ENCODE measurements at places on chromosomes 11 and 22. TPM values are rescaled to one million over a fixed set of nuclear protein-coding genes. Genes with fewer than 3 reads are reported as not detected.
A peak's percentile ranks its signal among the peaks of the same experiment; 100 is the strongest.

Gene FOLR1
- not detected for total RNA-seq

GRCh38 chr22:47626428-47627390 is 864.3 kb downstream of the TBC1D22A start:
- no peaks in the 10 kb centered on the region for H3K27me3 ChIP-seq
- peak overlapping the region; percentile 28 for H3K27ac ChIP-seq
- no peaks in the 10 kb centered on the region for H3K36me3 ChIP-seq
- H3K4me1 ChIP-seq, result no peaks in the 10 kb centered on the region
- H3K4me3 ChIP-seq, result no peak overlapping the region
- DNase-seq, result no peak

Gene KCNJ4
- not detected for total RNA-seq

- DNase-seq, result peak; percentile 11
- peaks cover 46% of the 10 kb centered on the region for H3K36me3 ChIP-seq
- H3K27ac ChIP-seq, result peak overlapping the region; percentile 84
- H3K4me3 ChIP-seq, result peak overlapping the region; percentile 5
Observed at GRCh38 chr11:35236667-35237003, 97.7 kb downstream of the CD44 start.

Gene FGF4
- total RNA-seq, result not detected

GRCh38 chr11:119787074-119787461 is 58.1 kb upstream of the NECTIN1 start:
- no peaks in the 10 kb centered on the region for H3K36me3 ChIP-seq
- H3K27me3 ChIP-seq, result no peaks in the 10 kb centered on the region
- H3K4me3 ChIP-seq, result no peak overlapping the region
- no peak overlapping the region for H3K27ac ChIP-seq
- no peak for DNase-seq

Gene SCN4B
- total RNA-seq, result not detected

Gene IRAG1
- total RNA-seq, result not detected

Gene OR8G1
- total RNA-seq, result not detected

DNA sequence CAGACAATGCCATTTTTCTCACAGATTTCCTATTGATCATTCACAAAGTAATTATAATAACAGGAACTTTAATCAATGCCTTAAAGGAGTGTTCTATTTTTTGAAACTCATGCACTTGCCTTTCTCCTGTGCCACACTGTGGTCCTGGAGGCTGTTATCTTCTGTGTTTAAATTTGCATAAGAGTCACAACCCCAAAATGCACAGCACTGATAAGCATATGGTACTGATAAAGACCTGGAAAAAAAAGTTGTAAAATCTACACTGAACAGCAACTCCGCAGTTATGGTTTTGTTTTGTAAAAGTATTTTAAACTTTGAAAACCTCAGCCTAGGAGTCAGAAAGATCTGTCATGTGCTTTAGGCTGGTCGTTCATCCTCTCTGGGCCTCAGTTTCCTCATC is 9.1 kb upstream of the CCDC34 start:
- H3K36me3 ChIP-seq, result no peaks in the 10 kb centered on the region
- no peak overlapping the region for H3K27ac ChIP-seq
- H3K4me3 ChIP-seq, result no peak overlapping the region
- no peak for DNase-seq
- no peaks in the 10 kb centered on the region for H3K4me1 ChIP-seq

GRCh38 chr22:23113847-23114720 is 27.7 kb downstream of the RSPH14 start:
- H3K4me1 ChIP-seq, result peaks cover 2% of the 10 kb centered on the region
- H3K27ac ChIP-seq, result no peak overlapping the region
- no peak for DNase-seq
- H3K4me3 ChIP-seq, result no peak overlapping the region
- H3K27me3 ChIP-seq, result no peaks in the 10 kb centered on the region

DNA sequence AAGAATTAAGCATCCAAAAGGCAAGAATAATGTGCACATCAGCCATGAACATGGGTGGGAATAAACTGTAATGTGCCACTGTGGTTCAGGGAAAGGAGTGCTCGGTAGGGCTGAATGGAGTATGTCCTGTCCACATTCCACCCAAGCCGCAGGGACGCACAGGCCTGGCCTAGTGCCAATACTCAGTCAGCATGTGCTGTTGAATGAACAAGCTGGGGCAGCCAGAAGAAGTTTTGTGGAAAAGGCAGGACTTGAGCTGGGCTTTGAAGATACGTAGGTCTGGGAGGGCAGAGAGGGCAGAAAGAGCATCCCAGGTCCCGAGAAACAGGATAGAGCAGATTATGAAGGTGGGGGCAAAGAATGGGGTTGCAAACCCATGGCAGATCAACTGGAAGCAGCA is 60.0 kb upstream of the PLET1 start:
- no peaks in the 10 kb centered on the region for H3K36me3 ChIP-seq
- no peak overlapping the region for H3K4me3 ChIP-seq
- peaks cover 15% of the 10 kb centered on the region for H3K4me1 ChIP-seq
- H3K27me3 ChIP-seq, result no peaks in the 10 kb centered on the region
- no peak for DNase-seq

DNA sequence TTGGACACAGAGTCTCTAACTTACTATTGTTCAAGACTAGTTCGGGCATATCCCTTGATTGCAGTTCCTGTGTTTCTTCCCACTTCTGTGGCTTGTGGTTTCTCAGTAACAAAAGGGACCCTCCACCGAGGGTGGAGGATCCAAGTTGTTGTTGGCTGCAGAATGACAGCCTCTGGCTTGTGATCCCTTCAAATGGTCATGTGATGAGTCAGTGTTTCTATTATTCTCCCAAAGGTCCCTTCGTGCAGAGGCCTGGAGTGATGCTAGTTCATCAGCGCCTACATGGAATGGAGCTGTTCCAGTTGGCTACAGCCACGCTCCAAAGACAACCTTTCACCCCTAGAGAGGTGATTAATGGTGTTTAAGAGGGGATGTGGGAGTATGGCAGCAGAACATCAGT is 2.6 kb upstream of the VWCE start:
- peaks cover 39% of the 10 kb centered on the region for H3K4me1 ChIP-seq
- peaks cover 8% of the 10 kb centered on the region for H3K27me3 ChIP-seq
- no peak overlapping the region for H3K27ac ChIP-seq
- H3K4me3 ChIP-seq, result no peak overlapping the region

Gene KDM4D
- 1.0 TPM for total RNA-seq

DNA sequence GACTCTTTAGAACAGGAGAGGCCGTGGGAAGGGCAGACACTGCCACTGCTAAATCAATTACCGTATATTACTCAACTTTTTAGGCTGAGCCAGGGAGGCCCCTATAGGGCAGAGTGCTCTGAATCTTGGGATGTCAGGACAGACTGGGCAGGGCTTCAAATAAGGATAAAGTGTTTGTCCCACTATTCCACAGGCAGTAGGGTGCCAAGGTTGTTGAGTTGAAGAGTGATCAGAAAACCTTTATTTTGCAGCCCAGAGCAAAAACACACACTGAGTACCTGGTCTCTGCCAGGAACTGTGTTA is 1.6 kb upstream of the B4GAT1 start:
- peaks cover 4% of the 10 kb centered on the region for H3K27me3 ChIP-seq
- no peak for DNase-seq
- peak overlapping the region; percentile 34 for H3K4me3 ChIP-seq
- H3K36me3 ChIP-seq, result peaks cover 5% of the 10 kb centered on the region

GRCh38 chr22:40330615-40331014 is 15.7 kb upstream of the ADSL start:
- H3K27me3 ChIP-seq, result no peaks in the 10 kb centered on the region
- DNase-seq, result no peak
- no peak overlapping the region for H3K4me3 ChIP-seq
- peaks cover 97% of the 10 kb centered on the region for H3K4me1 ChIP-seq
- no peak overlapping the region for H3K27ac ChIP-seq

DNA sequence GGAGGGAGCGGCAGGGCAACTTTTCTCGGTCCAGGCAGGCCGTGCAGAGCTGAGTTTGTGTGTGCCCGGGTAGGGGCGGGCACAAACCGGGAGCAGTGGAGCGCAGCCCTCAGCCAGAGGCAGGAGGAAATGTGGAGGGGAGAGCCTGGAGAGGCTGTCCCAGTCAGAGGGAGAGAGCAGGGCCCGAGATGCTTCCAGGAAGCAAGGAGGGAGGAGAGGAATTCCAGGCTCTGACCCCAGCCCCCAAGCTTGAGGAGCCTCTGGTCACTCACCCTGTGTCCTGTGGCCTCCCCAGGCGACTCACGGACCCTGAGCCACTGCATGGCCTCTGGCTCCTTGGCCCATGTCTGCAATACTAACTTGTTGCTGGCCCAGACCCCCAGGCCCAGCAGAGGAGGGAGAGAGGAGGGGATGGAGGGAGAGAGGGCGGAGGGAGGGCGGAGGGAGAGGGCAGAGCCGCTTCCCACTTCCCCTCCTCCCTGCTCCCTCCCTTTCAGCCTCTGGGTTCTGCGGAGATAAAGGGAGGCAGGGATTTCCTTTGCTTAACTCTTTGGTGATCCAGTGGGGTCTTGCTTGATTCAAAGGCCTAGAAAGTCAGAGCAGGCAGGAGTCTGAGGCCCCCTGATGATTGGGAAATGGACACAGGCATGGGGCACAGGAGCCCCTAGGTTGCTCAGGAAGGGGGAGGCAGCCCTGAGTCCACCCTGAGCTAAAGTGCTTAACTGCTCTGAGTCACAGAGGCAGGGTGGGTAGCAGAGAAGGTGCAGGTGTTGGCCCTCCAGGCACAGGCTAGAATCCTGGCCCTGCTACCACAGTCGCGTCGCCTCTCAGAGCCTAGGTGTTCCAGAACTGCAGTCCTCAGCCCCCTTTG is at the start of gene C1QTNF6:
TSS of gene C1QTNF6 (minus strand) at position 357 of the 871 bp plus-strand sequence. CDS start at position 323, 34 bp downstream.
- H3K4me1 ChIP-seq, result peaks cover 62% of the 10 kb centered on the region
- DNase-seq, result no peak
- H3K4me3 ChIP-seq, result peak within 1 kb of the TSS; percentile 34
- no peaks in the 10 kb centered on the region for H3K27me3 ChIP-seq
- peak within 1 kb of the TSS; percentile 31 for H3K27ac ChIP-seq

GRCh38 chr11:72239849-72240460 is 4.0 kb downstream of the PHOX2A start:
- no peak for DNase-seq
- peaks cover 25% of the 10 kb centered on the region for H3K4me1 ChIP-seq
- peaks cover 19% of the 10 kb centered on the region for H3K36me3 ChIP-seq
- peaks cover 41% of the 10 kb centered on the region for H3K27me3 ChIP-seq

DNA sequence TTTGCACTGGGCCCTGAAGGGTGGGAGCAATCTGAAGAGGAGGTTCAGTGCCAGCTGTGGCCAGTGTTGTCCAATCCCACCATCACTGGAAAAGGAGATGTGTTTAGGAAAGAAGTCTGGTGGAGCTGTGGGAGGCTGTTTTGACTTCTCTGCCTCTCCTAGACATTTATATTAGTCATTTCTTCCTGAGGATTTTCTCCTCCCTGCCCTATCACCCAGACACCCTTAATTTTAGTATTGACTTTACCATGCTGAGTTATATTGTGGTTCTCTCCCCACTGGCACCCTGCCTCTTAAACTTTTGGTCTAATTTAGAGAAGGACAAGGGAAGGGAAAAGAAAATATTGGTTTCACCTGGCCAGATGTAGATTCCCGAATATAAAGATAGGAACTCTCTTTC is 159.1 kb downstream of the WNT11 start:
- H3K36me3 ChIP-seq, result peaks cover 17% of the 10 kb centered on the region
- no peaks in the 10 kb centered on the region for H3K4me1 ChIP-seq
- H3K27me3 ChIP-seq, result no peaks in the 10 kb centered on the region
- no peak overlapping the region for H3K27ac ChIP-seq

DNA sequence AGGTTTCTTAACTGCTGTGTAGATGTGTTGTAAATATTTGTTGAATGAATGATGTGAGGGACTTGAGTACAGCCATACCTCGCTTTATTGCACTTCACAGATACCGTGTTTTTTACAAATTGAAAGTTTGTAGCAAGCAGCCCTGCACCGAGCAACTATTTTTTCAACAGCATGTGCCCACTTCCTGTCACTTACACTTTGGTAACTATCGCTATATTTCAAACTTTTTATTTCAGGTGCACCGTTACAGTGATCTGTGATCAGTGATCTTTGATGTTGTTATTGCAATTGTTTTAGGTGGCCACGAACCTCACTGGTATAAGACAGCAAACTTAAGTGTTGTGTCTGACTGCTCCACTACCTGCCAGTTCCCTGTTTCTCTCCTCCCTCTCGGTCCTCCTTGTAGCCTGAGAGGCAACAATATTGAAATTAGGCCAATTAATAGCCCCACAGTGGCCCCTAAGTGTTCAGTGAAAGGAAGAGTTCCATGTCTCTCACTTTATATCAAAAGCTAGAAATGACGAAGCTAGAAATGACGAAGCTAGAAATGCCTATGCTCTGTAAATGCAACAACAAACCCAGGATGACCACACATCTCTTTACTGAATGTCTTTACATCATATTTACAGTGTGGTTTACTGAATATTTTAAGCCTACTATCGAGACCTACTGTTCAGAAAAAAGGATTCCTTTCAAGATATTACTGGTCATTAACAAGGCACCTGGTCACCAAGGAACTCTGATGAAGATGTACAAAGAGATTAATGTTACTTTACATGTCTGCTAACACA is 1.0 kb downstream of the SFI1 start:
- peak overlapping the region; percentile 96 for H3K27ac ChIP-seq
- H3K27me3 ChIP-seq, result no peaks in the 10 kb centered on the region
- H3K36me3 ChIP-seq, result peaks cover 34% of the 10 kb centered on the region
- peak; percentile 36 for DNase-seq
- H3K4me3 ChIP-seq, result peak overlapping the region; percentile 92
- H3K4me1 ChIP-seq, result peaks cover 43% of the 10 kb centered on the region

DNA sequence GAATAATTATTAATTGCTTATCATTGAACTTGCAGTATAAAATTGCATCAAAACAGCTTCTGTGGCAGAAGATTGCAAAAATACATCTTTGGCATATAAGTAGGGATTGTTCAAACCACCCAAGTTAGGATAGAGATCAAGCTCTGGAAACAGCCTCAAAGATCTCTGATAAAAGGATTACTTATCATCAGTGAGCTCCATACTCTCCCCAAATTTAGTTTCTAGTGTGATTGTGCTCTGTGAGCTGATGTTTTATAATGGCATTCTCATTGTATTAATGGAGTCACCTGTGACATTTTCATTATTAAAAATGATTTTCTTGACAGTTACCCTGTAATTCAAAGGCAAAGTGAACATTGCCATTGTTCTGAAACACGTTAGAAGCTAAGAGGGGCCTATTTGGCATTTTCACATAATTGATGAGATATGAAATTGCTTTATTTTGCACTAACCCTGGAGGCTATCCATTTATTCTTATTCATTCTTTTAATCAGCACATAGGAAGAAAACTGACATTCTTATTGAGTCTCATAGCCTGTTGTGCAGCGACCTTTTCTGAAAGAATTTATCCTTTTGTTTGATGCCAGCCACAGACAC is 626.3 kb upstream of the ANO5 start:
- no peak overlapping the region for H3K4me3 ChIP-seq
- no peak overlapping the region for H3K27ac ChIP-seq
- H3K36me3 ChIP-seq, result no peaks in the 10 kb centered on the region
- DNase-seq, result no peak
- no peaks in the 10 kb centered on the region for H3K4me1 ChIP-seq
- H3K27me3 ChIP-seq, result no peaks in the 10 kb centered on the region

GRCh38 chr11:126332221-126332711 is 23.2 kb upstream of the ST3GAL4 start:
- DNase-seq, result no peak
- H3K36me3 ChIP-seq, result peaks cover 13% of the 10 kb centered on the region
- H3K4me3 ChIP-seq, result no peak overlapping the region

- no peaks in the 10 kb centered on the region for H3K27me3 ChIP-seq
- H3K36me3 ChIP-seq, result no peaks in the 10 kb centered on the region
- no peak for DNase-seq
- H3K27ac ChIP-seq, result no peak overlapping the region
- no peaks in the 10 kb centered on the region for H3K4me1 ChIP-seq
Observed at GRCh38 chr11:131717616-131718015, 347.2 kb downstream of the NTM start.

- peaks cover 67% of the 10 kb centered on the region for H3K4me1 ChIP-seq
- H3K4me3 ChIP-seq, result no peak overlapping the region
- H3K27me3 ChIP-seq, result no peaks in the 10 kb centered on the region
- H3K27ac ChIP-seq, result peak overlapping the region; percentile 78
Observed at GRCh38 chr22:19889951-19890350, 35.3 kb upstream of the GNB1L start.
